ENCODE measurements at places on chromosomes 2 and 18.

- DNase-seq: no peak
Observed at GRCh38 chr18:43620936-43621335, 343.6 kb upstream of the SYT4 start.

- no peak for DNase-seq
Observed at GRCh38 chr2:146651361-146651760, 1193.5 kb upstream of the ACVR2A start.

- peak; percentile 70 for DNase-seq
Observed at GRCh38 chr18:44325903-44326635, 354.6 kb upstream of the SETBP1 start.

- DNase-seq: no peak
Observed at GRCh38 chr2:156483741-156484173, 47.6 kb downstream of the GPD2 start.

GRCh38 chr2:73212448-73213176 is 1.4 kb upstream of the SMYD5 start:
- DNase-seq: peak; percentile 35

DNA sequence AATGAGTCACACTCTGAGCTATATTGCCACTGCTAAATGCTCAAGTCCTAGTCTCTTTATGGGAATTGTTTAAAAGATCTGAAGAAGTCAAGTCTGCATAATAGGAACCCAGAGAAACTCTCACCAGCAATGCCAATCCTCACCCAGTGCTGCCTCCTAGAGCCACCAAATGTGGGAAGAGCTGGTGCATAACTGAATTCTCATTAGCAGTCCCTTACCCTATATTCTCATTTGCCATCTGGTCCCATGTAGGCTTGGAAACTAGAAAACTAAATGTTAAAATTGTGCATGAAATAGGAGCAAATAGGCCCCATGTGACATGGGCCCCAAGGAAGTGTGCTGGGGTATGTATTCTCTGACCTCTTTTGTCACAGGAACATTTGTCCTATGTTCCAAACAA is 224.4 kb upstream of the SMAD2 start:
- DNase-seq: no peak

Measured in omental fat pad (tissue), 4 donors.